ENCODE measurements at places on chromosomes 1 and 21.

DNA sequence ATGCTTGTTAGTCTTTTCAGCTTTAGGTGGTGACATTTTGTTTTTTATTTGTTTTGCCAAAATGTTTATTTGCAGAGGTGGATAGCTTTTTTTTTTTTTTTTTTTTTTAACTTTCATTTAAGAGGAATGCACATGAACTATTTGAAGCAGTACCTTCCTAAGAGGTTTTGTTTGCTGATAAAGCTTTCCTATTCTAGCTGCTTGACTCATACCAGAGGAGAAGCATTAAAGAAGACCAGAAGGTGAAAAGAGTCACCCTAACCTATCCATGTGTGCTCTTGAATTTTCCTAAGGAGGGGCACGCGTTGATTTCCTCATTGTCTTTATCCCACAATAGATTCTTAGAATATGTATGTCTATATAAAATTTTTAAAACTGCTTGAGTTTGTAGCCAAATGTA is 57.7 kb downstream of the PRDM2 start:
- DNase-seq, result no peak

GRCh38 chr1:231938211-231938610 is 311.6 kb downstream of the DISC1 start:
- no peak for DNase-seq

DNA sequence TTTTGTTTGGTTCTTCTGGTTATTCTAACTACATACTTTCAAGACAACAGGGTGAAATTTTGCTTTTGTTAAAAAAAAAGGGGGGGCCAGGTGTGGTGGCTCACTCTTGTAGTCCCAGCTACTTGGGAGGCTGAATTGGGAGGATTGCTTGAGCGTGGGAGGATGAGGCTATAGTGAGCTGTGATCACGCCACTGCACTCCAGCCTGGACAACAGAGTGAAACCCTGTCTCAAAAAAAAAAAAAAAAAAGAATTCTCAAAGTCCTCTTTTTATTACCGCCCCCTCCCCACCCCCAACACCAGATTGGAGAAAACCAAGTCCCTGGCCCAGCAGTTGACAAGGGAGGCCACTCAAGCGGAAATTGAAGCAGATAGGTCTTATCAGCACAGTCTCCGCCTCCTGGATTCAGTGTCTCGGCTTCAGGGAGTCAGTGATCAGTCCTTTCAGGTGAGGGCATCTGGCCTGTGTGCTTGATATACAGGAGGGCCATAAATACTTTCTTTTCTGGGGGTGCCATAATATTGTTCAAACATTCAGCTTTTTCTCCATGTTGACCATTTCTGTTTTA is 50.2 kb downstream of the LAMC2 start:
- no peak for DNase-seq

DNA sequence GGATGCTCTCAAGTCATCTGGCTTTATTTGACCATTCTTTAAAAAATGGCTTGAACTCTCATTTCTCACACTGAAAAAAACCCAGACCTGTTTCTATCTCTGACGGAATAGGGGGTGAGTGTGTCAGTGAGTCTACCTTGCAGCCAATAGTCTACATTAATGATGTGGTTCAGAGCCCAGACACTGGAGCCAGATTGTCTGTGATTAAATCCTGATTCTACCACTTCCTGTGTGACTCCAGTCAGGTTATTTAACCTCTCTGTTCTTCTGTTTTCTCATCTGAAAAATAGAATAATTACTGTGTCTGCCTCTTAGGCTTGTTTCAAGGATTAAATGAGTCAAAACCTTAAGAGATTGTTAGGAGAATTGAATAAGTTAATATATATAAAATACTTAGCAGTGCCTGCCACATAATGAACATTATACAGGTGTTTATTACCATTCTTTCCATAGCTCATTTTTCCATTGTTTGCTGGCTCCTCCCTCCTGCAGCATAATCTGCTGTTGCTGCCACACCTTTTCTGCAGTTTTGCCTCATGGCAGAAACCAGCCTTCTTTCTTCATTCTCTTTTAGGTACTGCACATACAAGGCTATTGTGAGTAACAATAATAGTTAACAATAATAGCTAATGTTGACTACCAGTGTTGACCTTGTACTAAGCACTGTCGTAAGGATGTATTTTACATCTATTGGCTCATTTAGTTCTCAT is 157.6 kb upstream of the IVNS1ABP start:
- no peak for DNase-seq

- DNase-seq, result no peak
Observed at GRCh38 chr1:163346326-163346870, 24.6 kb downstream of the NUF2 start.

DNA sequence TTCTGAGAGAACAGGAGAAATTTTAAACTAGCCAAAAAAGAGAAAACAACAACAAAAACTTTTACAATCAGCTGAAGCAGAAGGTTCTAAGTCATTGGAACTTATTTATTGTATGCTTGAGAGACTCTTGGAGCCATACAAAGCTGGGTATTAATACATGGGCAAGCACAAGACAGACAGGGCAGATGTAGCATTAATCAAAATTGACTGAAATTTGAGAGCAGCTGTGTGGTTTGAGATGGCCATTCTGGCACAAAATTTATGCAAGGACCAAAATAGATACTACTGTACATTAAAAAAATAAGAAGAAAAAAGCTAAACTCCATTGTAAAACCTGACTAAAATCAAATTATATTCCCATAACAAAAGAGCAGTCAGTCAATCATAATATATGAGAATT is 892.5 kb downstream of the PLA2G4A start:
- DNase-seq, result no peak

DNA sequence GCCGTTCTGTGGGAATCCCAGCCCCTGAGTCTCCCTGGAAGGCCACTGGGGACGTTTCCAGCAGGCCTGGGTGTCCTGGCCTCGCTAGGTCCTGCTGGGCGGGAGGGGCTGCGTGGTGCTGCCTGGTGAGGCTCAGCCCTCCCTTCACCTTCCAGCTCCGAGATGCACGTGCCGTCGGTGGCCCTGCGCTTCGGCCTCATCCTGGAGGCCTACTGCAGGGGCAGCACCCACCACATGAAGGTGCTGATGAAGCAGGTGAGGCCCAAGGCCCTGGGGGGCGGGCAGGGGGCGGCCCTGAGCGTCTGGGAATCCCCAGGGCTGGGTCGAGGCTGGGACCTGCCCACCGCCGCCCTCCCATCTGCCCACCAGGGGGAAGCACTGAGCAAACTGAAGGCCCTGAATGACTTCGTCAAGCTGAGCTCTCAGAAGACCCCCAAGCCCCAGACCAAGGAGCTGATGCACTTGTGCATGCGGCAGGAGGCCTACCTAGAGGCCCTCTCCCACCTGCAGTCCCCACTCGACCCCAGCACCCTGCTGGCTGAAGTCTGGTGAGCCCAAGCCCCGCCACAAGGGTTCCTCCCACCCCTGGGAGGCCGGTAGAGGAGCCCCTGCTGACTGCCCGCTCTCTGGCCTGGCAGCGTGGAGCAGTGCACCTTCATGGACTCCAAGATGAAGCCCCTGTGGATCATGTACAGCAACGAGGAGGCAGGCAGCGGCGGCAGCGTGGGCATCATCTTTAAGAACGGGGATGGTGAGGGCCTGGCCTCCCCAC is 70.3 kb downstream of the PIK3CD start:
- no peak for DNase-seq

- DNase-seq, result no peak
Observed at GRCh38 chr1:228109962-228110488, 926 bp upstream of the MRPL55 start.

- DNase-seq, result no peak
Observed at GRCh38 chr1:163337631-163338030, 15.9 kb downstream of the NUF2 start.

DNA sequence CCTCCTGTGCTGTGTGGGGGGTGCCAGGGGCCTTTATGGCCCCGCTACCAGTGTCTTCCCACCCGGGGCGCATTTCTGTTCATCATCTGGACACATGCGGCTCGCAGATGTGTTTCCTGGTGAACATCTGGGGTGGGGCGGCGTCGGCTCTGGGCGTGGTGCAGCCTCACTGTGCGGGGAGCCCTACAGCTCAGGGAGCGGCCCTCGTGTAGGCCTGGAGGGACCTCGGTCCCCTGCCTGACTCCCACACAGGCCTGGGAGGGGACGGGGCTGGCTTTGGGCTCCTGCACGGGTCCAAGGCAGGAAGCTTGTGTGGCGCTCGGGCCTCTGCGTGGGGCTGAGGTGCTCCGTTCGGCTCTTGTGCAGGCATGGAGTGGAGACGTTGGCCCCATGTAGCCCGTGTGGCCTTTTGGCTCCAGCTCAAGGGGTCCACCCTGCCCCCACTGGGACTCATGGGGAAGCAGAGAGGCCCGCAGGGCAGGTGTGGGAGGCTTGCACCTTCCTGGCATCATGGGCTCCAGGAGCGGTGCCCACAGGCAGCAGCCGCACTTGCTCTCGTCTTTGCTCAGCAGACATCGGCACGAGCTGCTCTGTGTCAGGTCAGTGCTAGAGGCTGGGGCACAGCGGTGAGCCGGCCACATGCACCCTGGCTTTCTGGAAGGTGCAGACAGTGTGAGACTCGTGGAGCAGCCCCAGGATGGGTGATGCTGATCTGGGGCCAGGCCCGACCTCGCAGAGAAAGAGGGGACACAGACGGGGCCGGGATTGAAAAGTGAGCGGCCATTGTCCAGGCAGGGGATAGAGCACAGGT is 90.1 kb upstream of the ACTRT2 start:
- DNase-seq, result no peak

GRCh38 chr1:153963030-153963849 is at the start of gene SLC39A1:
Gene SLC39A1, minus strand, starts transcription at chr1:153963537. Its CDS starts 822 bp downstream, at chr1:153962715.
- DNase-seq, result peak; percentile 86

- no peak for DNase-seq
Observed at GRCh38 chr1:34376531-34376930, 199.8 kb downstream of the C1orf94 start.

- no peak for DNase-seq
Observed at GRCh38 chr1:18429654-18430053, 51.1 kb upstream of the KLHDC7A start.

DNA sequence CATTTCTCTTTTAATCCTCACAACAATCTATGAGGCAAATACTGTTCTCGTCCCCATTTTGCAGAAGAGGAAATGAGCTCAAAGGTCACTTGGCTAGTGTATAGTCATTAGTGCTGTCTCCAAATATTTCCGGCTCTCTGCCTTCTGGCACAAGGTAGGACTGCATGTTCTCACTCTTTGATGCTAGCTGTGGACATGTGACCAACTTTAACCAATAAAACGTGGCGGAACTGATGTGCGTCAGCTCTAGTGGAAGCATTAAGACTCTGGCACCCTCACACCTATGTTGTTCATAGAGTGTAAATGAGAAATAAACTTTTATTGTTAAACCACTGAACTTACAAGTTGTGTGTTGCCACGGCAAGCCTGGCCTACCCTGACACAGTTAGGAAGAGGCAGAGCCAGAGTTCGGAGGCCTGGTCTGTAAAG is 5.0 kb upstream of the KIF21B start:
- DNase-seq, result no peak

- DNase-seq, result no peak
Observed at GRCh38 chr1:58931756-58932155, 147.9 kb upstream of the JUN start.

DNA sequence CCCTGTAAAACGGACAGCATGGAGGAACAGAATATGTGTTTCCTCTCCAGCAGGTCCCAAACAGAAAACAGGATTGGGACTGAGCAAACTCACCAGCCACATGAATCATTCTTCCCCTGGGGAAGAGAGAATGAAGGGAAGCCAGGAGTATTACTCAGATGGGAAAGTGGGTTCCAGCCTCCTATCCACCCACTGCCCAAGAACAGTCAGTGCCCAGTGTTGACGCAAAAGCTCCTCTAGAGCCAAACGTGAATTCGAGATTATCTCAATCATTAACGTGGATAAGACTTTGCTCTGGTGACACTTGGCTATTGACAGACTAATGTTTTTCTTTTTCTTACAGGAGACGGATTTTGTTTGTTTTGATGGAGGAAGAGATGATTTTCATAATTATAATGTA is 9.3 kb downstream of the MIA3 start:
- DNase-seq, result no peak

DNA sequence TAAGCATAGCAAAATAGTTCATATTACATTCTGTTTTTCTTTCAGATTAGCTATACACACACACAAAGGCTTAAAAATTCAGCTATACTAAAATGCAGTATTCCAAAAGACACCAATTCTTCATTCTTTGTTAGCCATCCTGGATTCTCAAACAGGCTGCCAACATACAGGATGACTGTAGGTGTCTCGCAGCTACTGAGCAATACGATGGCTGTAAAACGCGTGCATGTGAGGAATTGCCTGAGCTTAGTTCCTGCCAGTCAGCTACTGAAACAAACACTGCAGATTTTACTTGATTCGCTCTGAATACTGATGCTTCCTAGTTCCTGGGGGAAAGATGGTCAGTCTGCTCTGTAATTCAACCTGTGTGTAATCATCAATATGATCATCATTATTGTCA is 24.7 kb upstream of the HMGN1 start:
- no peak for DNase-seq

DNA sequence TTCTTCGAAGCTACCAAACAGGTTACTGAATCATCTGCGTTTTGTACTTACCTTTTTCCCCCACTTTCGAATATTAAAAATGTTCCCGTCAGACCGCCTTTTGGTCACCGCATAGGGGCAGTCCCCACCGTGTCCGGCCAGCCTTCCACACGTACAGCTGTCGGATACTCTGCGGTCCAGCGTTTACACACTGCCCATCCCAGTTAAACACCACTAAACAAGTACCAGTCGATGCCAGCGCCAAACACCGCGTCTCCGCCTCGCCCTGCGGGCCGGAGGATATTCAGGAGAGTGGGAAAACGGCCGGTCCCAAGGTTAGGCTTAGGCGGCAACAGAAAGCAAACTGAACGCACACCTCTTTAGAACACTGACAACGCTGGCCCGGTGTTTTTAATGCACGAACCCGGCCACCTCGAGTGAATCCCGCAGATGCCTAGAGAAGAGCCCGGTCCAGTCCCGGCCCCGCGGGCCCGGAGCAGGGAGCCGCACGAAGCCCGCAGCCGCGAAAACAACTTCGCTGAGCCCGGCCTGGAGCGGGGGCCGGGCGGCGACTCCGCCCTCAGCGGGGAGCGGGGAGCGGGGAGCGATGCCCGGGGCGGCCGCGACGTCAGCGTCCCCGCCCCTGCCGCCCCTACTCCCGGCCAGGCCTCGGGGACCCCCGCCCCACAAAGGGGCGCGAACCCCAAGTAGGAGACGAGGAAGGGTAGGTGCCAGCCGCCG is 730 bp upstream of the PHF13 start:
- no peak for DNase-seq

GRCh38 chr1:118099686-118100085 is 85.3 kb downstream of the SPAG17 start:
- no peak for DNase-seq

DNA sequence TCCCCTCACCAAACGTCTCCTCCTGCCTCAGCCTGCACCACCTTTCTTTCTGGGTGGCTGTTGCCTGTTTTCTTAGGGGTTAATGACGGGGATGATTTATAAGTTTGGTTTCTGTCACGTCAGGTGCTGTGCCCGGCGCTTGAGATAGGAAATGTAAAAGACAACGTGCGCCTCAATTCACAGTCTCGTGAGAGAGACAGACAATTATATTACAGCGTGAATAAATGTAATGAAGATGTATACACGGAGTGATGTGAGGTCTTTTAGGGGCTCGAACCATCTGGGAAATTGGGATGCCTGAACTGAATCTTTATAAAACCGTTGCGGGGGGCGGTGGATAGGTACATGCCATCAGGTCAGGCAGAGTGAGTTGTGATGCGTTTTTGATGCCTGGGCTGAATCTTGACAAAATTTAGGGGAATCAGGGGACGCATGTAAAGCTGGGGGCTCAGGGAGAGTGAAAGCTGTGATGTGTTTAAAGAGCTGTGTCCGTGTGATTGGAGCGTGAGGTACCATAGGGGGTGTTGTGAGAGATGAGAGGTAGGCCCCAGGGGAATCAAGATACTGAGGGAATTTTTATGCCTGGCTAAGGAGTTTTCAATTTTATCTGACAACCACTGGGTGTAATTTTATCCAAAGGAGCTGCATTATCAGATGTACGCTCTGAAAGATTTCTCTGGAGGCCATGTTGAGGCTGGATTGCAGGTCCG is 831 bp downstream of the TIPRL start:
- no peak for DNase-seq

Data from NCI-H1436 treated with DMSO at 0.1 percent for 48 hours (cell line).